AG09309 (cell line): ENCODE measurements at places on chromosomes 12 and 14.

DNA sequence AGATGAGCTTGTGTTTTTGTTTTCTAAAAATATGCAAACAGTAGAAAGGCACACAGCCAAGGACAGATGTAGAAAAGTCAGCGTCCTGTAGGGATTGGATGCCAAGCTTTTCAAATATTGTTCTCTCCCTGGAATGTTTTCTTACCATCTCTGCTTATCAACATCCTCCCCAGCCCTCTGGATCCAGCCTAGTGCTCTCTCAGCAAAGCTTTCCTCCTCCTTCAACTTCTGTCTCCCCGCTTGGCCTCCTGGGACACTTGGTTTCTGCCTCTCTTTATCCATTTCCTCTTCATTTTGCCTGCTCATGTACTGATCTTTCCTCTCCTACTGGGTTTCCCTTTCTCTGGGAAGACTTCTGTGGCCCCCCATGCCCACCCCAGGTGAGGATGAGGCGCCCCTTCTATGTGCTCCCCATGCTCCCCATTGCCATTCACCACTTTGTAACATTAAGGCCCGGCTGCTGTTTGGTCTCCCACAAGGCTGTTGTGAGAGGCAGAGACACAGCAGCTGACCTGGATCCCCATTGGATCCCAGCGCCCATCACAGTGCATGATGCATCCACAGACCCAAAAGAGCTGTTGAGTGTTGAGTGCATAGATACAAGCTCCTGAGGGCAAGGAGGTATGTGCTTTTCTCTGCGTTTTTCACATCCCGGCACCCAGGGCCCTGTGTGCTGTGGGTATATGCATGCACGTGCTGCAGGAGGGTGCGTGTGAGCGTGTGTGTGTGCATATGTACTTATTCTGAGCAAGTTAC lies 38.2 kb downstream of the EVL start:
- DNase-seq = no peak

- DNase-seq = no peak
Measured at GRCh38 chr12:89862511-89863445, 154.1 kb upstream of the ATP2B1 start.

DNA sequence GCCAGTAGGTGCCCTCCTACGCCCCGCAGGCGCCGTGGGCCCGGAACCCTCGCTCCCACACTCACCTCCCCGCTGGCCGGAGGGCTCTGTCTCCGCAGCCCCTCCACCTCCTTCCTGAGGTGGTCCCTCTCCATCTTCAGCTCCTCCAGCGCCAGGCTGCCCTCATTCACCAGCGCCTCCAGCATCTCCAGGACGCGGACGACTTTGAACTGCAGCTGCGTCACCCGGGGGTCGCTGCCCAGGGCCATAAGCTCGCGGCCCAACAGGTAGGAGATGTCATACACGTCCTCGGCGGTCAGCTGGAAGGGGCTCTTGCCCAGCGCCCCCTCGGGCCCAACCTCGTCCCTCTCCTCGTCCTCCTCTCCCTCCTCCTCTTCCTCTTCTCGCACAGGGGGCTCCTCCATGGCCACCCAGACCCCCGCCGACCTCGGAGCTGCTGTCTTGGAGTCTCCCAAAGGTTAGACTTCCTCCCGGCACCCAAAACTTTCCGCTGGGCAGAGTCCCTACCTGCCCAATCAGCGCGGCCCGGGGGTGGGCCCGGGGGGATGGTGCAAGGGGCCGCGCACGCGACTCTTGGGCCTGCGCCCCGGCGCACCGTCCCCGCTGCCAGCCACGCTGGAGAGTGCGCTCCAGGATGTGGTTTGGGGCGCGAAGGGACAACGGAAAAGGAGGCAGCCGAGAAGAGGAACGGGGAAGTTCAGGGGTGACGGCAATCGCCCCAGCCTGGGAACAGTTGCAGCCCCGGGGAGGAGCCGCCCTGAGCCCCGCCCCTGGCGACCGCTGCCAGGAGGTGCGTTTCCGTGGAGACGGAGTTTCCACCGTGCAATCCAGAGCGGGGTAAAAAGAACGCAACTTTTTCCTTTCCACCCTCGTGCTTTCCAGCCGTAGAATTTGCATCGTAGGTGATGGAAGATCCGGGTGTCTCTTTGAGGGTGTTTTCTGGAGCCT lies at the start of gene RILPL2:
TSS of gene RILPL2 (minus strand) at position 668 of the 948 bp plus-strand sequence. CDS start at position 404, 264 bp downstream.
- peak; percentile 38 for DNase-seq

- DNase-seq = no peak
Measured at GRCh38 chr12:38690646-38691045, 214.7 kb downstream of the CPNE8 start.

- no peak for DNase-seq
Measured at GRCh38 chr12:89454080-89454848, 70.3 kb downstream of the GALNT4 start.

GRCh38 chr12:45880533-45880932 lies 109.8 kb downstream of the SCAF11 start:
- DNase-seq = no peak

DNA sequence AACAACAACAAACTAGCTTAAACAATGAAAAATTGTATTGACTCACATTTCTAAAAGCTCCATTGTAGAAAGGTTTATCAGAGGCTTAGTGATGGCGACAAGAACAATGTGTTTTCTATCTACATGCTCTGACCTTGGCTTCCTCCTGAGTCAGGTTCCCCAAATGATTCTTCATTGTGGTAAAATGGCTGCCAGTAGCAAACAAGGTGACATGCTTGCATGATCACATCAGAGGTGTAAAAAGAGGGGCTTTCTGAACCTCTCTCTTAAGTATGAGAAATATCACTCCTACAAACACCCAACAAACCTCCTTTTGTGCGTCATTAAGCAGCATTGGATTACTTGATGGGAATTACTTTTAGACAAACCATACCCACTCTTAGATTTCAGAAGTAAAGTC lies 252.4 kb upstream of the SYT1 start:
- DNase-seq = no peak

- no peak for DNase-seq
Measured at GRCh38 chr14:89432226-89432625, 15.2 kb upstream of the FOXN3 start.

- no peak for DNase-seq
Measured at GRCh38 chr12:162467-163307, 51.3 kb downstream of the SLC6A12 start.

- DNase-seq = no peak
Measured at GRCh38 chr12:108327621-108328344, 11.3 kb downstream of the CMKLR1 start.

DNA sequence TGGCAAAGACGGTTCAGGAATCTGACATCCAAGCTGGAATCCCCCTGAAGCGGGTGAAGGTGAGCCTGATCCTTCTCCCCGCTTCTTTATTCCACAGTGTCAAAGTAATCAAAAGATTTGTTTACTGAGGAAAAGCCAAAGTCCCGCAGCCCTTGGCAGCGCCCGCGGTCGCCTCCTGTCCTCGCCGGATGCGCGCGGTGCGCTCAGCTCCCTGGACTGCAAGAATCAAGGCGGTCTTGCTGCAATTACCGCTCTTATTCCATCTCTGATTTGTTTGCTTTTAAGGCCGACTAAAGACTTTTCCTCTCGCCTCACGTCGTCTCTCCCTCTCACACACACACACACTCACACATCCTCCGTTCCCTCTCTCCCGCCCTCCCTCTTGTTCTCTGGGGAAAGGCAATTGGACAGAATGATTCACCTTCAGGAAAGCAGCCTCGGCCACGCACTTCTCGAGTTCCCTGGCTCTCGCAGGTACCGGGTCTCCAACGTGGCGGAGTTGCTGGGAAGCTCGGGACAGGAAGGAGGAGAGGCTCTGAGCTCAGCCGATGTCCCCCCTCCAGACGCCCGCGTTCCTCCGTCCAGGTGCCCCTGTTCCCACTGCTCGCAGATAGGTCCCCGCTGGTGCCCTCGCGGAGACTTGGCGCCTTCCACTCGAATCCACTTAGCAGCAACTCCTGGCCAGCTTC lies 68.6 kb upstream of the USP15 start:
- DNase-seq = no peak

- DNase-seq = peak; percentile 49
Measured at GRCh38 chr12:51714666-51715065, 123.6 kb downstream of the SCN8A start.
